ENCODE measurements at places on chromosomes 1 and 21.

DNA sequence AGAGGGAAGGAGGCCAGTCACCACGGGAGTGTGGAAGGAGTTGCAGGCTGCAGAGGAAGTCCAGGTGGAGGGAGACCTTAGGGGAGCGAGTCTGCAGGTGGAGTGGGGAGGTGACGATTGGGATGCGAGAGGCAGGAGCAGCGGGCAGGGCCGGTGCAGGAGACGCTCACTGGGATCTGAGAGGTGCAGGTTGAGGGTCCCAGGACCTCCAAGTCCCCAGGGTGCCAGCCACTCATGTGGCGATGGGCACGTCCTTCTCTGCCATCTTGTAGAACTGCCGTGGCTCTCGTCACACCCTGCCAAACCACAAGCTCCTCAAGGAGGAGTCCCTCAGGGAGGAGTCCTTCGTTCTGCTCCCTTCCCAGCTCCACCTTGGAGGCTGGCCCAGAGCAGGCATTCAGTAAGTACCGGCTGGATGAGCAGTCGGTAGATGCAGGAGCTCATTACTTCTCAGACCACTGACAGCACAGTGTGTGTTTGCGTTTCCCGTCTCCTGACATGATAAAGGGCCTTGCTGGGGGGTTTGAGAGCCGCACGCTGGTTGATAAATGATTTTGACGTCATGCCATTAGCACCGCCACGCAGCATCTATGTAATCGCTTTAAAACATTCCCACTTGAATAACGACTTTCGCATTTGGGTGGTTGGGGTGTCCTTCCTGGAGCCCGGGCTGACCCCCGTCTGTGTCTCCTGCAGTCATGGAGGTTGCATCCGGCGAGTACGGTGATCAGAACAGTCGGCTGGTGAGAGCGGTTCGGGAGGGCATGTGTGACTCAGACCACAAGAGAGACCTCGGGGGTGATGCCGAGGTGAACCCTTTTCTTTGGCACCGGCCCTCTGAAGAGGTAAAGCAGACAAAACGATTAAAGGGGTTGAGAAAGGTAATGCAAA is 27.8 kb downstream of the TFF3 start:
- no peak for DNase-seq

DNA sequence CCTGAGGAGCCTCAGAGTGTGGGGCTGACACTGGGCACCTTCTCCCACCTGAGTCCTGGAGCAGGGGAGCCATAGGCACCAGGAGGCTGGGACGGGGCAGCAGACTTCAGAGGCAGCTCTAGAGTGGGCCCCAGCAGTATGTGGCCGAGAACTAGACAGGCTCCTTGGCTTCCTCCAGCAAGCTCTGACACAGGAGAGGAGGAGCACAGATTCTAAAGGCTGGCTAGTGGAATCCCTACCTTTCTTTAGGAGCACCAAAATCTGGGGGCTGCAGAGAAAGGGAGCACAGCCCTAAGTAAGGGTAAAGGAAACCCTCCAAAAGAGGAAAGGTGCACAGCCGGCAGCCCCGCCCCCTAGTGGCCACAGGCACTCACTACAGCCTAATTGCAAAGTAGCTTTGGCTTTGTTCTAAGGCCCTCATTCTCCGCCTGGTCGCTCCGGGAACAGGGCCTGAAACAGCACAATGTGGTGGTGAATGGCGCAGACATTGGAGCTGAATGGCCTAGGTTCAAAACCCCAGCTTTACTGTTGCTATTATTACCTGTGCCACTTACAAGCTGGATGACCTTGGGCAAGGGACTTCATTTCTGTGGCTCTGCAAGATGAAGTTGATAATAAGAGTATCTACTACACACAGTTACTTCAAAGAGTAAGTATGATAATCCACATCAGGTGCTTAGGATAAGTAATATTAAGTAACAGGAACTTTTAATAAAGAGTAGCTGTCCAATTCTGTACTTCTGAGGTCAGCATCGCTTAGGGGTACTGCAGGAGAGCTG is 8.8 kb upstream of the GUCA2A start:
- peak; percentile 81 for DNase-seq

- no peak for DNase-seq
Observed at GRCh38 chr21:41921021-41921420, 32.8 kb downstream of the C2CD2 start.

GRCh38 chr1:159891275-159892157 is 8.4 kb downstream of the CFAP45 start:
- DNase-seq, result peak; percentile 87

- no peak for DNase-seq
Observed at GRCh38 chr1:110341146-110341871, 2.1 kb downstream of the RBM15 start.

- DNase-seq, result no peak
Observed at GRCh38 chr1:8524627-8525157, 206.8 kb downstream of the SLC45A1 start.

Data from AG20443 (cell line).